Activated CD4-positive, alpha-beta memory T cell treated with anti-CD3 and anti-CD28 coated beads for 36 hours (primary cell): ENCODE measurements at places on chromosomes 4 and X. TPM values are rescaled to one million over a fixed set of nuclear protein-coding genes. Genes with fewer than 3 reads are reported as not detected.

DNA sequence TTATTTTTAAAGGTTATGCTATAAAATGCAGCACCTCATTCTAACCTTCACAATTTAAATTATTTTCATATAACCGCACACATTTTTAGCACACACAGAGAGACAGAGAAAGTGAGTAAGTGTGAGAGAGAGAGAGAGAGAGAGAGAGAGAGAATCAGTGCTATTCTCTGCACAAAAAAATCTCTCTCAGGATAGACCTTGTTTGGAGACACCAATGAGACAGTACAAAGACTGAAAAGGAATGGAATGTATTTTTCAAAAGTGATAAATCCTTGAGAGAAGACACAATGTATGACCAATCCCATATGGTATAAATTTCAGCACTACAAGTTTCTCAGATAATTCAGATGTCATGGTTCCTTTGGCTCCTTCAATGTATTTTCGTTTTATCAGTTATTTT is 132.1 kb upstream of the PCDH18 start:
- no peak overlapping the region for H3K4me3 ChIP-seq
- no peak overlapping the region for H3K27ac ChIP-seq
- no peaks in the 10 kb centered on the region for H3K27me3 ChIP-seq
- no peaks in the 10 kb centered on the region for H3K4me1 ChIP-seq

DNA sequence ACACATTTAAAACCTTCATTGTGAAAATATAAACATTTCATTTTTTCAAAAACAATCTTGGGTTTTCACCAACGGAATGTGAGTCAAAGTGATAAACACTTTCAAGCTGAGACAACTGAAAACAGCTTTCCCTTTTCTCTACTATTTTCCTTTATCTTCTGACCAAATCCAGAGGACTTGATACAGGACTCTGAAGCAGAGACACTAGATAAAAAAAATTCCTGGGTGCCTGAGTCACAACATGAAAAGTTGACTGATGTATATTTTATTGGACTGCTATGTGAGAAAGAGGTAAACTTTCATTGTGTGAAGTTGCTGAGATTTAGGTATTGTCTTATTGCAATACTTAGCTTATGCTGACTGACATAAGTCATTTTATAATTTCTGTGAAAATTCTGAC is 411.2 kb downstream of the SPOCK3 start:
- H3K4me1 ChIP-seq = no peaks in the 10 kb centered on the region
- H3K4me3 ChIP-seq = no peak overlapping the region
- no peak for DNase-seq

DNA sequence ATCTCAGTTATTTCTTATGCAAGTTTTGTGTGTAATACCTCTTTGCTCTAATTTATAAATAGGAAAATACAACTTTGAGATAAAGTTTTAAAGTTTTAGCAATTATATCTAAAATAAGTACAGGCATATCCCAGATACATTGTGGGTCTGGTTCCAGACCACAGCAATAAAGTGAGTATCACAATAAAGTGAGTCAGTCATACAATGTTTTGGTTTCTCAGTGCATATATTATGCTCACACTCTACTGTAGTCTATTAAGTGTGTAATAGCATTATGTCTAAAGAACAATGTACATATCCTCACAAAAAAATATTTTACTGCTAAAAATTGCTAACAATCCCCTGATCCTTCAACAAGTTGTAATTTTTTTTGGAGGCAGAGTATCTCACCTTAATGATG is 49.2 kb downstream of the ANAPC10 start:
- no peak for DNase-seq
- no peak overlapping the region for H3K4me3 ChIP-seq
- peaks cover 13% of the 10 kb centered on the region for H3K36me3 ChIP-seq
- peaks cover 12% of the 10 kb centered on the region for H3K4me1 ChIP-seq
- no peaks in the 10 kb centered on the region for H3K27me3 ChIP-seq

GRCh38 chr4:119526786-119527550 is 101.6 kb downstream of the PDE5A start:
- H3K27ac ChIP-seq = no peak overlapping the region
- H3K4me1 ChIP-seq = no peaks in the 10 kb centered on the region
- no peak overlapping the region for H3K4me3 ChIP-seq
- no peak for DNase-seq
- H3K27me3 ChIP-seq = no peaks in the 10 kb centered on the region
- H3K36me3 ChIP-seq = peaks cover 13% of the 10 kb centered on the region

The SHOX gene
- total RNA-seq = not detected

GRCh38 chr4:152364383-152364782 is 171.5 kb downstream of the FBXW7 start:
- no peak for DNase-seq
- no peak overlapping the region for H3K27ac ChIP-seq
- no peaks in the 10 kb centered on the region for H3K27me3 ChIP-seq
- H3K4me1 ChIP-seq = peaks cover 15% of the 10 kb centered on the region

The KLB gene
- total RNA-seq = not detected

The CSN2 gene
- not detected for total RNA-seq
